Stimulated activated CD8-positive, alpha-beta memory T cell treated with anti-CD3 and anti-CD28 coated beads, Interleukin-7, amount 100 ng/mL, for 1 hour (primary cell): ENCODE measurements at places on chromosomes 4 and X.

GRCh38 chrX:129808158-129808828 lies 28.5 kb downstream of the SASH3 start:
- DNase-seq: no peak

GRCh38 chr4:168800926-168801325 lies 209.1 kb downstream of the CBR4 start:
- no peak for DNase-seq

GRCh38 chrX:71976753-71977152 lies 66.1 kb downstream of the NHSL2 start:
- DNase-seq: no peak

- DNase-seq: no peak
Measured at GRCh38 chrX:136456133-136456532, 31.6 kb upstream of the BRS3 start.

DNA sequence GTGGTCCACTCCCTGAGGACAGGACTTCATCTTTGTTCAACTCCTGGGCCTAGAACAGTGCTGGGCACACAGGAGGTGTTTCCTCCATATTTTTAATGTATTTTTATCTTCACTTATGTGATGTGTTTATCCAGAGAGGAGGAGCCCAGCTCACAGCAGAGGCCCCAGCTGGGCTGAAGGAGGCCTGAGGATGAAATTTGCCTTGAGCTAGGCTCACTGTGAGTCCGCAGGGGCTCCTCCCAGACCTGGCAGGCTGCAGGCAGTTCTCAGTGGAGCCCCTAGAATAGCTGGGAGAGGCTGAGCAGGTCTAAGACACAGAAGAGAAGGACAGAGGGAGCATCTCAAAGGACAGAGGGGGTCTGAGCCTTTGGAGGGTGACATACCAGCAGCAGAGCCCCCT lies 26.8 kb downstream of the C4orf50 start:
- DNase-seq: no peak

DNA sequence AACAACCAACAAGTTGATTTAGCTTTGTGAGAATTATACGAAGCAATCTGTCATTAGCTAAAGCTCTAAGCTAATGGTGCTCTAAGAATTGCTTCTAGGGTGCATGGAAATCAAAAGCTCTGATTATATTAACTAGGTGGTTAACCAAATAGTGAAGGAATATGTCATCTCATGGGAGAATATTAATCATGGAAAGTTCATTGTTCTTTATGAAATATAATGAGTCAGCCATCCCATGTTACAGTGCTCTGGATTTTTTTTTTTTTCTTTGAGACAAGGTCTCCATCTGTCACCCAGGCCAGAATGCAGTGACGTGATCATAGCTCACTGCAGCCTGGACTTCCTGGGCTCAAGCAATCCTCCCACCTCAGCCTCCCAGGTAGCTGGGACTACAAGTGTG lies 10.5 kb downstream of the DCAF8L2 start:
- DNase-seq: no peak

- no peak for DNase-seq
Measured at GRCh38 chr4:14726877-14727361, 275.4 kb upstream of the CPEB2 start.

DNA sequence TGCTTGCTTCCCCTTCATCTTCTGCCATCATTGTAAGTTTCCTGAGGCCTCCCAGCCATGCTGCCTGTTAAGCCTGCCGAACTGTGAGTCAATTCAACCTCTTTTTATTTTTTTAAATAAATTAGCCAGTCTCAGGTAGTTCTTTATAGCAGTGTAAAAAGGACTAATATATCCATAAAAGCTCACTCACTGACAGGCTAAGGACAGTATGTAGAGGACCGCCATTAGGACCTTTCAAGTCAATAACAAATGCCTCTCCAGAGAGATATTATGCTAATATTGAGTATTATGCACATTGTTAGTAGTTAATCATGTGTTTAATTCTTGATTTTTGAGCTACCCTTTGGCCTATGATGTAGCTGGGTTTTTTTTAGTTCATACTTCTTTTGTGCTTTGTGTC lies 62.6 kb upstream of the GYPA start:
- DNase-seq: no peak

- no peak for DNase-seq
Measured at GRCh38 chr4:75881476-75881875, 20.8 kb downstream of the PPEF2 start.

GRCh38 chr4:77579406-77580076 lies 26.1 kb upstream of the CXCL13 start:
- DNase-seq: no peak

- DNase-seq: no peak
Measured at GRCh38 chr4:24800325-24800895, 5.0 kb downstream of the SOD3 start.

GRCh38 chr4:3529363-3529762 lies 2.9 kb downstream of the LRPAP1 start:
- DNase-seq: no peak

DNA sequence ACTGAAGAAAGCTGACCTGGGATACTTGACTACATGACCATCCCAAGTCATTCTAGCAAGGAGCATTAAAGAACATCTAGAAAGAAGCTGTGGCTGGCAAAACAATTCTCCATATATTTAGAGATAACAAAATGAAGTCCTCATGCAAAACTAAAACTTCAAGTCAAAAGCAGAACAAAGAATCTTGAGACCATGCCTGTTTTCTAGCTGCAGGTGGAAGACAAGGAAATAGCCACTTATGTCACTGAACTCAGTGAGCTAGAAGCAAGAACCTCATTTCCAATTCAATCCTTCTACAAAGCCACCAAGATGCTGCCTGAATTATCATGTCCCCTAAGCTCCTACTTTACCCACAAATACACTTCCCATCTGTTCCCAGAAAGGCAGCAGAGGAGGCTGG lies 13.8 kb downstream of the USP46 start:
- DNase-seq: no peak

DNA sequence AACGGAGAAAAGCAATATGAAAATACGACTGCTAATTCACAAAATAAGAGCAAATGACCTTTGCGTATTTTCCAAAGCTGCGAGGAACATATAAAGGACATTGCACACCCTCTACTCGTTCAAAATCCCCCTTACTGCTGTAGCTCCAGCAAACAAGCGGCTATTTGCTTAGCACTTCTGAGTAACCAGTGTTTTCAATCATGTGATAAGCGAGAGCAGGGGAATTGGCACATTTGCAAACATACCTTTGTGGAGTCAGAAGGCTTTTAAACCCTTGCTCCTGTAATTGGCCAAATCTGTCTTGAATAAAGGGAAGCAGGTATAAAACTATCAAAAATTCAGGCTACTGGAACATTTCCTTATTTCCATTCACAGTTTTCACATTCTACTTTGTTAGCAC lies 610.2 kb downstream of the UBE2NL start:
- DNase-seq: no peak

DNA sequence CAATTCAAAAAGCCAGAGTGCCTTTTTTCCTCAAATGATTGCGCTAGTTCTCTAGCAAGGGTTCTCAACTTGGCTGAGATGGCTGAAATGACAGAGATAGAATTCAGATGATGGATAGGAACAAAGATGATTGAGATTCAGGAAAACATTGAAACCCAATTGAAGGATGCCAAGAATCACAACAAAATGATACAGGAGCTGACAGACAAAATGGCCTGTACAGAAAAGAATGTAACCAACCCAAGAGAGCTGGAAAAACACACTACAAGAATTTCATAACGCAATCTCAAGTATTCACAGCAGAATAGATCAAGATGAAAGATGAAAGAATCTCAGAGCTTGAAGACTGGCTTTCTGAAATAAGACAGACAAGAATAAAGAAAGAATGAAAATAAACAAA lies 51.7 kb upstream of the MMAA start:
- DNase-seq: no peak
